ENCODE measurements at places on chromosomes 7 and 10.

DNA sequence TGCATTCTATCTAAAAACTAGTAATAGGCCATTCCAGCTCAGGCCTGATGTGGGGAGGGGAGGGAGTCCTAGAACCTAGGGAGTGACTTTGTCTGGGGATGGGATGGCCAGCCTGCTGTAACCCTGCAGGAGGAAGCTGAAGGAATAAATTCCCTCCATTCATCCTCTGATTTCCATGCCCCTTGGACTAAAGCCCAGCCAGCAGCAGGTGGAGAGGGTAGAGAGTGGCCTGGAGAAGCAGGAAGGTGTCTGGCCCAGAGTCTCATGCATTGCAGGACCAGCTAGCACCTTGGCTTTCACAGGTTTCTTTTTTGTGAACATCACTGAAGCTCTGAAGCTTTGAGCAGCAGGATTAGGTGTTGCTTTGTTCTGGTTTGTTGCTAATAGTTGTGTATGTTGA lies 32.8 kb upstream of the CDH23 start:
- DNase-seq = no peak

GRCh38 chr10:78931321-78932053 lies 137.3 kb upstream of the ZMIZ1 start:
- DNase-seq = no peak

DNA sequence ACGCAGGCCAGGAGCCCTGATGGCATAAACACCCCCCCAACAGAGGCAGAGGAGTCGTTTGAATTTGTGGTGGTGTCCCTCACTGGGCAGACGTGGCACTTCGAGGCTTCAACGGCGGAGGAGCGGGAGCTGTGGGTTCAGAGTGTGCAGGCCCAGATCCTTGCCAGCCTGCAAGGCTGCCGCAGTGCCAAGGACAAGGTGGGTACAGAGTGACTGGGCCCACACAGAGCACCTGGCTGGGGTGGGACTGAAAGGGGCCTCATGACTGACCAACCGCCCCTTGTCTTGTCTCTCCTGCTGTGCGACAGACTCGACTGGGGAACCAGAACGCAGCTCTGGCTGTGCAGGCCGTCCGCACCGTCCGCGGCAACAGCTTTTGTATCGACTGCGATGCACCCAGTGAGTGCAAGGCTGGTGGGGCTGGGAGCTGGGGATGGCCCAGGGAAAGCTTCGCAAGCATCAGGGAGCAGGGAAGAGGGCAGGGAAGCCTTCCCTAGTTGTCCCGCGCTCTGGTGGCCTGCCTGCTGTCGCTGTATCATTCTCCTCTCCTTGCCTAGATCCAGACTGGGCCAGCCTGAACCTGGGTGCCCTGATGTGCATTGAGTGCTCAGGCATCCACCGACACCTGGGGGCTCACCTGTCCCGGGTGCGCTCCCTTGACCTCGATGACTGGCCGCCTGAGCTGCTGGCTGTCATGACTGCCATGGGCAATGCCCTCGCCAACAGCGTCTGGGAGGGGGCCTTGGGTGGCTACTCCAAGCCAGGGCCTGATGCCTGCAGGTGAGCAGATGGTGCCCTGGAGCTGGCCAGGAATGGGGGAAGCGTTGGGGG lies 25.4 kb downstream of the GBX1 start:
- no peak for DNase-seq

- DNase-seq = no peak
Measured at GRCh38 chr7:79877874-79878465, 256.7 kb upstream of the GNAI1 start.

- no peak for DNase-seq
Measured at GRCh38 chr7:132463922-132464321, 112.3 kb downstream of the PLXNA4 start.

DNA sequence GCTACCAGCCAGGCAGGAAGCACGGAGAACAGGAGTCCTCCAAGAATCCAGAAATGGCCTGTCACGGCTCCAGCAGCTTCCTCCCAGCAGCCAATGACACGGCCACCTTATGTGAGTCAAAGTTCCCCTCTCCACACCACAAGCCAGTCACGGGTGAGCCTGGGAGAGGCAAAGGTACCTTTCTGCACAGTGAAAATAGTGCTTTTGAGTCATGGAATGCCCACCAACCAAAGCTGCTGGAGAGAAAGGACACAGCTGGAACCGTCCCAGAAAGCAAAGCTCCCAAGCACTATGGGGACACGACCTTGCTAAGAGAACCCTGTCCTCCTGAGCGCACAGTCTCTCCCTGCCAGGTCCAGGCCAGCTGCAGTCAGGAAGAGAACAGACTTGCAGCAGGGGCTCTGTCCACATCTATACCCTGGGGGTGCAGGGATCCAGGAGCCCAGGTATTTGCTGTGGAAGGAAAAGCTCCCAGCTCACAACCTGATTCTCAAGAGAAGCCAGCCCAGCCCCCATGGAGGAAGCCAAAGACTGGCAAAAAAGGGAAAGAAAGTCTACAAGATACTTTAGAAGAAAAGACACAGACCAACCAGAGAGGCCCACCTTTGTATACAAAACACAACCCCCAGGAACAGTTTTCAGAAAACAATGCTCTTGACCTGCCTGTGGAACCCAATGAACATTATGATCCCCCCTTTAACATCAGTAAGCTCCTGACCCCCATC lies 24.4 kb downstream of the C10orf71 start:
- DNase-seq = no peak

DNA sequence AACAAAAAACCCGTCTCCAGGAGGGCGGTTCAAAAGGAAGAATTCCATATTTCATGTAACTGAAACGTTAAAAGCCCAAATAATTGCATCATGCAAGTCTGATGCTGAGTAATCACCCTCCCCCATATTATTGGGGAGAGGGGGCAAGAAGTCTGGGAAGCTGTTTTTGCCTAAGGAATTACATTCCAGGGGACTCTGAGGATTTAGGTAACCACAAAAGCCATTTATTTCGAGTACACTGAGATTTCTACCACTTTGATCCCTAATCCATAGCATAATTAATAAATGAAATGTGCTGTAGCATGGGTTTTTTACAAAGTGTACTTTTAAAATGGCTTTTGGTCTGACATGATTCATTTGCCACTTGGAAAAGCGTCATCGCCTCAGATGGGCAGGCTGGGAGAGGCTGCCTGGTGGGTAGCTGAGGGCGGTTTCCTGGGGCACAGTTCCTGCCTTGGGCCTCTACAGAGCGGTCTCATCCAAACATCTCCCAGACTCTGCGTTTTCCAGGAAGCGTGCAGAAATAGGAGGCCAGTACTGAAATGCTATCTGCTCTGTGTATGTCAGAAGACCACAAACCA lies 106.5 kb downstream of the TCF7L2 start:
- DNase-seq = no peak

DNA sequence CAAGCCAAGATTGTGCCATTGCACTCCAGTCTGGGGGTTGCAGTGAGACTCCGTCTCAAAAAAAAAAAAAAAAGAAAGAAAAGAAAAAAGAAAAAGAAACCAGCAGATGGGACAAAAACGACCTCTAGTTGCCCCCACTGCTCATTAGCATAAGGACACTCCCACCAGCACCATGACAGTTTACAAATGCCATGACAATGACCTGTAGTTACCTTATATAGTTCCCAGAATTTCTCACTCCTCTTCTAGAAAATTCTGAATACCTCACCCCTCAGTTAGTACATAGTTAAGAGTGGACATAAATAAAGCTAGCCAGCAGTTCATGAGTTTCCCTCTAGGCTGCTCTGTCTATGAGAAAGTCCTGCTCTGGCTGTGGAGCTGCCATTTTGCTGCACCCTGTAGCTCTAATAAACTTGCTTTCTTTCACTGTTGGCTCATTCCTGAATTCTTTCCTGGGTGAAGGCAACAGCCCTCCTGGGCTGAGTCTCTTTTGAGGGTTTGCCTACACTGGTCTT lies 276.8 kb upstream of the AKR1E2 start:
- no peak for DNase-seq
